ENCODE measurements at places on chromosomes 2 and 18.
A peak's percentile ranks its signal among the peaks of the same experiment; 100 is the strongest.

DNA sequence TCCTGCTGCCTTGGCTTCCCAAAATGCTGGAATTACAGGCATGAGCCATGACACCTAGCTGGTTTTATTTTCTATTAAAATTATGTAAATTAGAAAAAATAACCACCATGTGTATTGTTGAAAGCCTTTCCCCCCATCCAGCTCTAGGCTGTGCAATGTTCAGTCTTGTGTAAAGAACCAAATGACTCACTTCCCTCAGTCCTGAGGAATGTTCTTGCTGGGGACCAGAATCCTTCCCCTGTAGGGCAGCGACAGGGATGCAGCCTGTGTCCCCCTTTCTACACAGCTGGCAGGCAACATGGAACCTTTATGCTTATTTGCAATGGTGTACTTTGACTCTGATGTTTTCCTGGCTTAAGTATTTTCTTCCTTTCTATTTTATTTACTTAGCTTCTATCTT lies 29.4 kb downstream of the AOX1 start:
- DNase-seq: peak; percentile 51

DNA sequence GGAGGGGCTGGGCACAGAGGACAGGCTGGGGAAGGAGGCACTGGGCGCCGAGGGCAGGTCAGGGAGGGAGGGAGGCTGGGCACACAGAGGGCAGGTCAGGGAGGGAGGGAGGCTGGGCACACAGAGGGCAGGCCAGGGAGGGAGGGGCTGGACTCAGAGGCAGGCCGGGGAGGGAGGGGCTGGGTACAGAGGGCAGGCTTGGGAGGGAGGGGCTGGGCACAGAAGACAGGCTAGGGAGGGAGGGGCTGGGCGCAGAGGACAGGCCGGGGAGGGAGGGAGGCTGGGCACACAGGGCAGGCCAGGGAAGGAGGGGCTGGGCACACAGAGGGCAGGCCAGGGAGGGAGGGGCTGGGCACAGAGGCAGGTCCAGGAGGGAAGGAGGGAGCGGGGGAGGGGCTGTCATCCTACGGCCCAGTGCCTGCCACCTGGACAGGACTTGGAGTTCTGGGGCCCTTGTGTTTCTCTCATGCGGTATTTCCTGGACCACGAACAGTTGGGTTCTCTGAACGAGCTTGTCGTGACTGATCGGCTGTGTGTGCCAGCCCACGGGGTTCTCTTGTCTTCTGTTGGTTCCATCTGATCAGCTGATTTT lies 46.7 kb upstream of the KCNG2 start:
- no peak for DNase-seq

- DNase-seq: peak; percentile 28
These were observed 584 bp downstream of the PPP4R1 start for GRCh38 chr18:9613550-9614400.

GRCh38 chr2:231172025-231172424 lies 26.4 kb upstream of the ARMC9 start:
- no peak for DNase-seq

GRCh38 chr2:3814706-3815245 lies 111.4 kb downstream of the DCDC2C start:
- no peak for DNase-seq

- no peak for DNase-seq
These were observed 245.6 kb downstream of the HDAC4 start for GRCh38 chr2:239154971-239155805.

- DNase-seq: no peak
These were observed 60.4 kb upstream of the TANC1 start for GRCh38 chr2:158907926-158908456.
